ENCODE measurements at places on chromosomes 13 and 19.

GRCh38 chr19:32829345-32829896, 40.1 kb downstream of the SLC7A9 start:
- no peak for DNase-seq

DNA sequence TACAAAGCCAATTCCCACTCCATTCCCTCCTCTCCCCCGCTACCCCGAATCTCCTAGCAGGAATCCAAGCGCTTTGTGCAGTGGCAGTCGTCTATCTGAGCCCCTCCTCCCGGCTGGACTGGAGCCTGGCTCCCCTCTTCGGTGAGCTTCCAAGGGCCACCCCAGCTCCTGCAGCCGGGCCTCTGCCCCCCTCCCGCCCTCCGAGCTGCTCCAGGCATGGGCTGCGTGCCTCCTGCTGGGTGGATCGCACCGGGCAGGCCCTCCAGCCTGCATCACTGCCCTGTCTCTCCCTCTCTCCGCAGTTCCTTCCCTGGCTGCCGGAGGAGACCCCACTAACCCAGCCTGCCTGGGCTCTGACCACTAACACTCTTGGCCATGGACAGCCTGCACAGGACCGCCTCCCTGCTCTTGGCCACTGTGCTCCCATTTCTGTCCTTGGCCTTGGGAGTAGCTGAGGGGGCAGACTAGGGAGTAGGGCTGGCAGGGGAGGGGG, 12.9 kb upstream of the LENG8 start:
- DNase-seq: no peak

DNA sequence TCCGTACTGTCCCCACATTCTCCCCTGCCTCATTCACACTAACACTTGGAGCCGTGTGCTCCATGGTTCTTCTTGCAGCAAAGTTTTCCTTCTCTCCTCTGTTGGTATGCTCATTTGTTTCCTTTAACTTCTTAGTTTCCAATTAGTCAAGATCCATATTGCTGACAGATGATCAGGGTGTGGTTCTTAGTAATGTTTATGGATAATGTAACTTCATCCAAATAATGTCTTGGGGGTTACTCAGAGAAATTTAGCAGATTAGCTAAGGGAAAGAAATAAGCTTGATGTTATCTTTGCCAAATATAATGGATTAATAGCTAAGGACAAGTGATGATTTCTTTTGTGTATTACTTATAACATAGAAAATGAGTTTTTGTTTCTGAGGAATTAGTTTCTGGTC, 174.4 kb downstream of the NUFIP1 start:
- no peak for DNase-seq

DNA sequence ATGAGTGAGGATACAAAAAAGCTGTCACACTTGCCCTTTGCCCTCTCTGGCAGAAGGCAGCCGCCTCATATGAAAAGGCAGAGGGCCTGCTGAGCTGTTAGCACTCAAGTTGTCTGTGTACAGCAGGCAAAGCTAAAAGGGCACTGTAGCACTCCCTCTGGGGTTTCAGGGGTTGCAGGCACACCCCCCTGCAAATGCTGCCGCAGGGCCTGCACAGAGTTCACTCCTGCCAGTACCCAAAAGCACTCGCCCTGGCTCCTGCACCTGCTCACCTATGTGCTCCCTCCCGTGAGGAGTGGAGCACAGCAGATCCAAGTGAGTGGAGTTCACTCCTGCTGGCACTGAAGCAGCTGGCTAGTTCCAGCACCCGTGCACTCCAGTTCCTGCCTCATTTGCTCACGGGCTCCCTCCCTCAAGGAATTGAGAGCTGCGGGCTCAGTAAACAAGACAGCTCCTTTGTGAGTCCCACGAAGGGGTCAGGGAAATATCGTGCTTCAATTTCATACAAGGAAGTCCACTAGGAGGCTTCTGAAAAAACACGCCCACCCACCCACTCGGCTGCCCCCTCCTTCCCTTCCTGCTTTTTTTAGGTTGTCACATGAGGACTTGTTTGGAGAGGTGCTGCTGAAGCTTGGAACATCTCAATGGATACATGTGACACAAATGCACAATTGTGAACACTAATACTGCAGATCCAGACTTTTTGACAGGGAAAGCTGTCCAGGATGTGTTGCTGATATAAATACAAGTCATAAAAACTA, 9.9 kb upstream of the RCBTB2 start:
- no peak for DNase-seq

DNA sequence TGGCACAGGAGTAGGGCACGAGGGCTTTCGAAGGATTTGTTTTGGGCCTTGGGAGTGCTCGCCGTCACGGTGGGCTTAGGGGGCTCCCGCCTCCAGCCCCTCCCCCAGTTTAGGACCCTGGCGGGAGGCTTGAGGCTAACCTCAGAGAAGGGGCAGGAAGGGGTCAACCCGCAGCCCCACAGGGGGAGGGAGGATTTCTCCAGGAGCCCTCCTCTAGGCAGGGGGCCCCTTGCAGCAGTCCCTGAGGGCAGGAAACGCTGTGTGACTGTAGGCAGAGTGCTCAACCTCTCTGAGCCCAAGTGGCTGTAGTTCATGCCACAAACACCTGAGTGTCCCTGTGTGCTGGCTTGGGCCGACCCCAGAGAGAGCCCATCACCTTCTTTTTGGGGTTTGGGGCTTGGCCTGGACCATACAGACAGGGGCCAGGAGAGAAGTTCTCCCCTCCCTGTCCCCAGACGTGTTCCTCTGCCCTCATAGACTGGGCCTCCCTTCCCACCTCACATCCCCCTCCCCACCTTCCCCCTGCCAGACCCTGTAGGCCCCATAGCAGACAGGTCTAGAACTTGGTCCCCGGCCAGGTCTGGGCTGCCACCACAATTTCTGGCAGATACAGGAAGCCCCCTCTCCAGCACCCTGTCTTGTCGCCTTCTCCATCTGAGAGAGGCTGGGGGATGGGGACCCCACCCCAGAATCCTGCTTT, 8.1 kb downstream of the ISYNA1 start:
- no peak for DNase-seq

GRCh38 chr19:48433337-48433736, 12.4 kb upstream of the GRWD1 start:
- DNase-seq: no peak

GRCh38 chr19:45766869-45767346, 2.1 kb downstream of the SIX5 start:
- DNase-seq: no peak

DNA sequence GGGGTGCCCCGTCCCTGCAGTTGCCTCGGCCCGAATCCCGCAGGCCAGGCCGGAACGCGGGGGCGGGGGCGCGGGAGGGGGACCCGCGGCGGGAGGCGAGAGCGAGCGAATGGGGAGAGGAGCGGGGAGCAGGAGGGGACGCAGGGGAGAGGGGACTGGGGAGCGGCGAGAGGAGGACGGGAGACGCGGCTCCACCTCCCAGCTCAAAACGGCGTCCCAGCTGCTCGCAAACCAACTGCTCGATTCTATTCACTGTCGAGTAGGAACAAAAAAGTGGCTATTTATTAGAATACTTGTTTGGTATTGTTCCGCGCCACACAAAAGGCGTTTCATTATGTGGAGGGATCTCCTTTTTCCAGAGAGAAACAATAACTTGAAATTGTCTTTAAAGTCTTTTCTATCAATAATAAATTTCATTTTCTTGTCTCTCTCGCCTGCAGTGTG, 10.6 kb upstream of the SOX1 start:
- DNase-seq: no peak

- no peak for DNase-seq
Observed at GRCh38 chr13:21541980-21542379, 62.0 kb downstream of the MICU2 start.

GRCh38 chr19:47521473-47522180, 6.8 kb upstream of the NAPA start:
- no peak for DNase-seq

DNA sequence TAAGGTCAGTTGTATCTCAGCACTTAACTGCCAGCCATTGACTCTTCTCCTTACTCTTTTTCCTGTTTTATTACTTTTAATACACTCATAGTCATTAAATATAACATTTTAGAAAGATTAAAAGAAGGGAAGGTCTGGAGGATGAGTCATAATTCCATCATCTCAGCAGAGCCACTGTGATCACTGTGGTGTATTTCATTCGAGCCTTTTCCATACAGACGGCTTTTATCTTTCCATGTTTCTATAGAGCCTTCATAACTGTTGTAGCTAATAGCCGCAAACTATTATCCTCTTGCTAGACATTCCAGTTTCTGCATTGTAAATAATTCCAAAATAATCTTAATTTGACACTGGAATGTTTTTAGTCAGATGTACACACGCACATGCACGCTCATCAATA, 4.7 kb upstream of the FLT1 start:
- no peak for DNase-seq

DNA sequence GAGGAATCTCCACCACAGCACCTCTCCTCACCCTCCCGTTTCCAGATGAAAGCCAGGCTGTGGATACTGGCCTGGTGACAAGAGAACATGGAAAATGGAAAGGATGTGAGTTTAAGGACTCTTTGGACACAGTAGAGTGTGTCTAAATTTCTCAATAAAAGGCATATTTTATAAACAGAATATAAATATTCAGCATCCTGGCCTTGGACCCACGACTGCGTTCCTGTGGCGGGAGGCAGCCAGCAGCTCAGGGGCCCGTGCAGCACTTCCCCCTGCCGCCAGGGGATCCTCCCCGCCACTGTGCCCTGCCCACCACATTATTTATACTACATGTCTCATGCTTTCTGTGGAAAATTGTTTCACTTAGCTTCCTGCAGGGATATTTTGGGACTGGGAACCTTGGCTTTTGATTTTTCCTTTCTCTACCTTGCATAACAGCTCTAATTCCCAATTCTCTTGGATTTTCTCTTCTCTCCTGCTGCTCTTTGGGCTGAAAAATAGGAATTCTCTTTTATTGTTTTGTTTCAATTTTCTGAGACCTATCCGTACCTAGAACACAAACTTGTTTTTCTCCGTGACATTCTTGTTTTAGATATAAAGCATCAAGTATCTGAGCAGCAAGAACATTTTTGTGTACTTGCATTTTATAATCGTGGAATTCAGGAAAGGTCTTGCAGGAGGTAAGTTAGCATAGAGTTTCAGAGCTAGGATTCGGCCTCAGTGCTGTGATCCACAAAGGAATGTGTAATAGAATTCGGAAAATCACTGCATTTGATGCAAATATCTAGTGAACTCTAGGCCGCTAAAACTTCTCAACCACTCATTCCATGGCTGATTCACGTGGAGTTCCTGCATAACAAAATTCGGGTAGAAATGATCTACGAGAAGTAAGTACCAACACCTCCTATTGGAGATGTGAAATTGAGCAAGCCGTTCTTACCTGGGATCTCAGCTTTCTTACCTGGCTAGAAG, 107.7 kb upstream of the SPATA13 start:
- no peak for DNase-seq

GRCh38 chr13:31029102-31029501, 96.6 kb downstream of the TEX26 start:
- no peak for DNase-seq

DNA sequence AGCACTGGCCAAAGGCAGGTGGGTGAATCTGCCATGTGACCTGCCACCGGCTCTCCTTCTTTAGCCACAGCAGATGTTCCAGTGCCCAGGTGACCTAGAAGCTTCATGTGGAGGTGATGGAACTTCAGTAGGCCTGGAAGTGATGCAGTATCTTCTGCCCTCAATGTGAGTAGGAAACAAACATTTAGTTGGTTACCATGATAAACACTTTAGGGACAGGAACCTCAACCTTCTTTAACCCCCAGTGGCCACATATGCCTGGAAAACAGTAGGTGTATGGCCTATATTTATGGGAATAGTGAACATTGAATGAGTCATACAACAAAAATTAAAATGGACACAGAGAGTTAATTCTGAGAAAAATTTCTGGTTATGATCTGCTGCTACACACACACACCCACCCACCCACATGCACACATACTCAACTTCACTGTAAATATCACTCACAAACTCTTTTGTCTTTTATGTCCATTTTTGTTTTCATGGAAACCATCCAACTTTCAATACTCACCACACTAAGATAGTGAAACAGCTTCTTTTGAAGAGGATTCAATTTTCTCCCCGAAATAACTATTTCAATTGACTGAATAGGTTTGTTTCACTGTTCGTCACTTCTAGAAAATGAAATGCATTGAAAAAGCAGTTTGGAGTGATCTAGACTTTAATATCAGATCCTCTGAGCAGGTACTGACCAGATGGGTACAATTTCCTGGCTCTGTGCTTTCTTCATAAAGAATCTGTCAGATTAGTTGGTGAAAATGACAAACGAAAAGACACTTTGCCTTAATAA, 97.3 kb downstream of the STARD13 start:
- no peak for DNase-seq

GRCh38 chr19:52248241-52248640, 21.1 kb upstream of the ZNF766 start:
- DNase-seq: peak; percentile 46

- no peak for DNase-seq
Observed at GRCh38 chr13:30016398-30016797, 166.0 kb upstream of the UBL3 start.

- no peak for DNase-seq
Observed at GRCh38 chr13:39189778-39190177, 151.5 kb downstream of the NHLRC3 start.

GRCh38 chr13:73195091-73195490, 136.3 kb downstream of the KLF5 start:
- no peak for DNase-seq

DNA sequence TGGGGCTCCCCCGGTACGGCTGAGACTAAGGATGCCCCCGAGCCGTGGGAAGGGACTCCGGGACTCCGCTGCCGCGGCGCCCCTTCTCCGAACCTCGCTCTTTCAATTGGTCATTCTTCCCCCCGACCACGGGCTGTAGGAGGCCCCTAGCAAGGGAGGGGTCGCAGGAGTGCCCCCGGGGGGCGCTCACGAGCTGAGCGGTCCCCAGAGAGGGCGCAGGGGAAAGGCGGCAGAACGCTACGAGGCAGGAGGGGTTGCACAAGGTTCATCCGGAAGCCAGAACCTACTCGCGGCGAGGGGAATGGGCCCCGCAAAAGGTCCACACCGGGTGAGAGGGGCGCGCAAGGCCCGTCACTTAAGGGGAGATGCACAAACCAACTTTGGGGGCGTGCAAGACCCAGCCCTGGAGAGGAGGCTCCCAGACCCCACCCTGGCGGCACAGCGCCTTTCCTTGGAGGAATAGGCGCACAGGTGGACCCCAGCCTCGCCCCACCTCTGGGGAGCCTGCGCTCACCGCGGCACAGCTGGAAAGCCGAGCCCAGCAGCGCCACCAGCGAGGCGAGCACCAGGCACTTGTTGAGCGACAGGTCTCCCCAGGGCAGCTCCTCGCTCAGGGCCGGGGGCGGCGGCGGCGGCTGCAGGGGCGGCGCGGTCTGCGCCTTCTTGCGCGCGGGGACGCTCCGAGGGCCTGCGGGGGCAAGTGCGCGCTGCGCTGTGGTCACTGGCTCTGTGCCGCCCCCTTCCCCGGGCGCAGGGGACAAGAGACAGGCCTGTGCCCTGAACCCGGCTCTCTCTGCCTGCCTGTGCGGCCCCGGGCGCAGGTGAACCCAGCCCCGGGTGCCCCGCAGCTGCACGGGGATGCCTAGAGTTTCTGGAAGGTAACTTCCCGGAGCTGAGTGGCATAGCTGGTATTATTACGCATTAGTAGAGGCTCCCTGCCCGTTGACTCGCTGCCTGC, 2.8 kb downstream of the JSRP1 start:
- DNase-seq: peak; percentile 55

DNA sequence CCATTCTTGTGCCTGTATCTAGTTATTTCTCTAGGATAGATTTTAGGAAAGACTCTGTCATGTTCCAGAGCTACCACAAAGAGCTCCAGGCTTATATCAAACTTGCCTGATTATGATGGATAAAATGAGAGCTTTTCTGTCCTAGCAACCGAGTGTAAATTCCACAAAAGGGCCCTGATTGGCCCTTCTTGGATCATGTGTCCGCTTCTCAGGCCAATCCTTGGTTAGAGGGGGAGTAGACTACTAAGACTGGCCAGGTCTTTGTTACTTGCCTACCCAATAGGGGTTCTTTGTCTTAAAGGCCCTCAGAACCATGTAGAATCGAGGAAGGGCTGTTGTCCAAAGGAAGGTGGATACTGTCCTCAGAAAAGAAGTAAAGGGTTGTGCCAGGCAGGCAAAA, 2.4 kb downstream of the DHX34 start:
- no peak for DNase-seq

All from CD4-positive, alpha-beta T cell treated with Interleukin-6 at 100 ng/mL for 8 hours (primary cell).